Gastroesophageal sphincter (tissue), 4 donors: ENCODE measurements at places on chromosomes 6 and 20. TPM values are rescaled to one million over a fixed set of nuclear protein-coding genes. Genes with fewer than 3 reads are reported as not detected.

PERP gene
- total RNA-seq = 20.7 TPM

COL9A3 gene
- 9.0 TPM for total RNA-seq

KCNG1 gene
- not detected for total RNA-seq

TRIM27 gene
- 36.5 TPM for total RNA-seq

CALHM6 gene
- 4.2 TPM for total RNA-seq

MROH8 gene
- 1.6 TPM for total RNA-seq

MYLK4 gene
- 0.54 TPM for total RNA-seq

CD109 gene
- total RNA-seq = 7.9 TPM

SLA2 gene
- not detected for total RNA-seq

SLC22A1 gene
- 0.35 TPM for total RNA-seq

LZTS3 gene
- 11.4 TPM for total RNA-seq

RAET1L gene
- not detected for total RNA-seq

GRM4 gene
- not detected for total RNA-seq

GSTA3 gene
- total RNA-seq = not detected

MYT1 gene
- not detected for total RNA-seq

UBE2V1 gene
- 69.3 TPM for total RNA-seq

NUP153 gene
- total RNA-seq = 41.6 TPM

PRSS16 gene
- total RNA-seq = not detected

LST1 gene
- total RNA-seq = 6.3 TPM

FRK gene
- total RNA-seq = 1.9 TPM

DNA sequence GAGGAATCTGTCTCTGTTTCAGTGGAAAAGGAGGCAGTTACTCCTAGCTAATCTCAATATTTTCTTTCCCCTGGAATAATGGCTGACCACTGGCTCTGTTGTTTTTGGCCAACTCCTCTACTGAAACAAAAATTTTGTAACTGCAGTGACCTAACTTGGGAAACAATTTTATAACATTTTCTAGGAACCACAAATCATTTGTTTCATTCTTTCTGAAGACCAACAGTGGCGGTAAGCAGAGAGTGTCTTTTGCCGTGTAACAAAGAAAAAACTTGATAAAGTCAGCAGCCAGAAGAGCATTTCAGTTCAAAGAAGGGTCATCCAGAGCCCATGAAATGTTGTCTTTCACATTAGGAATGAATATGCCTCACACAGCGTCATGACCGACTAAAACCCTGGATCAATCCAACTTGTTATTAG, 11.8 kb upstream of the BFSP1 start:
- ATAC-seq = peak; percentile 66

GRCh38 chr20:56247954-56248782, at the start of gene MC3R:
MC3R (plus strand) TSS chr20:56248732; CDS start chr20:56248844, 112 bp downstream.
- ATAC-seq = no peak

- no peak for ATAC-seq
Measured at GRCh38 chr6:115271434-115271833, 789.3 kb downstream of the FRK start.

- ATAC-seq = peak; percentile 31
Measured at GRCh38 chr20:4814696-4815252, 93.1 kb downstream of the PRND start.

- peak; percentile 73 for ATAC-seq
Measured at GRCh38 chr6:35569011-35569461, 56.3 kb upstream of the TULP1 start.

DNA sequence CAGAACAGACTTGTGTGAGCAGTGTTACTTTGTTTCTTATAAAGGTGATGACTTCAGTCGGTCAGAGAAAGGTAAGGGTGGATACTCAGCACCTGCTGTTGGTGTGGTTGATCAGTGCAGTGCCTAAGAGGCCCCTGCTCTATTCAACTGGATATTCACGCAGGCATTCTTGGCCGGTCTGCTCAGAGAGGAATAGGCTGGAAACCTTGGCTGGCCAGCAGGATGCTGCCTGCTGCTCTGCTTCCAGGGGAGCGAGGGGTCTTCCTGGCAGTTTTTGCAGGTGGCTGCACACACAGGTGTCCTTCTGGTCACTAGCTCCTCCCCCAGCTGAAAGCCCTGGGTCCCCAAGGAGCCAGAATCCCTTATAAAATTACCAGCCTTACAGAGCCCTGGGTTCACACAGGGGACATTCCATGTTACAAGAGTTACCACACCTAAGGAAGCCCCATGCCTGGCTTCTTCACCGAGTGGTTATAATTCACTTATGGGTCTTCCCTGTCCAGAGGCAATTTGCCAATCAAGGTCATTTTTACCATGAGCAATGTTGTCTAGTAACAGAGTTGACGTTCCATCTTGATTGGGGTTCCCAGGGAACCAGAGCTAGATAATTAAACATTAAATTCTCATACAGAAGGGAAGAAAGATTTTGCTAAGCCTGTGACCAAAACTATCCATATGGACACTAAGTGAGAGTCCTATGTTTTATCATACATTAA, 16.4 kb downstream of the SYNJ2 start:
- ATAC-seq = no peak

DNA sequence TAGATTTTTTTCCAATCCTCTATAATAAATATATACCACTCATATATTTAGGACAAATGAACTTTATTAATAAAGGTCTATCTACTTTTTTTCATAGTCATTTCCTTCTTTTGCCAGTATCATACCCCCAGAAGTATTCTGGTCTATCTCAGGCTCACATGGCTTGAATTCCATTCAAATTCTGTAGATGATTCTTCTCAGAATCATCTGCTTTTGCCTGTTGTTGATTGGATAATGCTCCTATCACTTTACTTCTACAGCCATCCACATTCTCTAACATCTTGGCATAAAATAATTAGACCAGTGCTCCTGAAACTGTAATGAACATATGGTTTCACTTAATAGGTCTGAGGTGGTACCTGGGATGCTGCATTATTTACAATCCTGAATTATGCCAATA, 121.2 kb downstream of the GFRAL start:
- ATAC-seq = no peak

- ATAC-seq = no peak
Measured at GRCh38 chr20:15682690-15683089, 890.6 kb downstream of the KIF16B start.

DNA sequence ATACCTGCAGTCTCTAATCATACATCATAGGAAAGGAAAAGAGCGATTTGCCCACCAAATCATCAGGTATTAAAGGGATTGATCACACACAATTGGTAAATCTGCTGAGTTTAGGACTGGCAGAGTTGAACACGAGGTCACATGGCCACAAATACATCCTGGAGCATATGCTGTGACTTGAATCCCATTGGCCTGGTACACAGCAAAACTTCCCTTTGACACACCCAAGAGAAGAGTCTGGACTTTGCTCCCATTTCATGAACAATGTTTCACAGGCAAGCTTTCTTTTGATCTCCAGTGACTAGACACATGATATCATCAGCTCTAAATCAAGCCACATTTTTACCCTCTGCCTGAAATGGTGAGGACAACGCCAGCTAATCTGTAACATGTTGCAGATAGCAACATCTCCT, 117.9 kb downstream of the ISM1 start:
- ATAC-seq = no peak

DNA sequence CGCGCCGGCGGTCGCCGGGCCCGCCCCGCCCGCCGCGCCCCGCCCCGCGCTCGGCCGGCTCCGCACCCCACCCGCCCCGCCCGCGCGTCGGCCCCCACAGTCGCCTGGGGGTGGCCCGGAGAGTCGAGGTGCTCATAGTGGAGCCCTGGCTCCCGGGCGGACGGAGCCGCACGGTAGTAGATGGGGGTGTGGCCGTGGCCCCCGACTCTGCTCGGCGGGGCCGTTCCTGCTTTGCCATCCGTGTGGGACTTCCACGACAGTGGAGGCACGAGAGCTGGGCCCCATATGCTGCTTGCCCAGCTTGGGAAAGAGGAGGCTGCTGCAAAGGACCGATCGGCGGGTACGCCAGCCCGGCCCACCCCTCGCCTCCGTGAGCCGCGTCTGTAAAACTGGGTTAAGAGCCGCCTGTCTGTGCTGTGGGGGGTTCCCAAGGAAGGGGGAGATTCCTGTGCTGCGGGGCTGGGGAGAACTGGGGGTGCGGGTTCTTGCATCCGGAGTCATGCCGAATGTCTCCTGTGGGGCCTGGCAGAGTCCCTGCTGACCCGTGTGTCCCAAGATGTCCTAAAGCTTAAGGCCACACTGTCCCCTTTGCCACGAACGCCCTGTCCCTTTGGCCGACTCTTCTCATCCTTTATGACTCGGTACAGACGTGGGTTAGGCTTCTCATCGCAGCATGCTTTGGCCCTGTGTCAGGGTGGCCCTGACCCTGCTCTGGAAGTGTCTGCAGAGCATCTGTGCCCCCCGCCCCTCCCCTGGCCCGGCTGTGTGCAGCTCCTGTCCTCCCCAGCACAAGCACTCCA, at the start of gene OPRL1:
TSS of gene OPRL1 (plus strand) at position 70 of the 800 bp plus-strand sequence. CDS start 12,639 bp downstream, outside the sequence.
- ATAC-seq = peak; percentile 4

- ATAC-seq = no peak
Measured at GRCh38 chr20:18421608-18422007, 45.2 kb downstream of the DZANK1 start.

DNA sequence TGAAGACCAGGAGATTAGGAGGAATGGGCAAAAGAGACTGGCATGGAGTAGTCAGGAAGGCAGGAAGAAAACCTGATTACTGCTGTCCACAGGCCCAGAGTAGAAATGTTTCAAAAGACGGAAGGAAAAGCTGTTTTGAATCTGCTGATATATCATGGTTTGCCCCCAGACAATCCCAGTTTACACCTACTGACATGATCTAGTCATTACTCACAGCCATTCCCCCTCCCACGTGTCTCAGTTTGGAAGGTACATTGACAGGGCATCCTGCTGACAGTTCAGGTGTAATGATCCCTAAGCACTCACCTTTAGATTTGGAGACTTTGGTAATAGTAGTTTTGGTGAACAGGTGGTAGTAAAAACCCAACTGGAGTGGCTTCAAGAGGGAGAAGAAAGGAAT, 9.8 kb upstream of the TXNDC5 start:
- no peak for ATAC-seq

GRCh38 chr6:5956939-5957338, 49.8 kb downstream of the NRN1 start:
- no peak for ATAC-seq

DNA sequence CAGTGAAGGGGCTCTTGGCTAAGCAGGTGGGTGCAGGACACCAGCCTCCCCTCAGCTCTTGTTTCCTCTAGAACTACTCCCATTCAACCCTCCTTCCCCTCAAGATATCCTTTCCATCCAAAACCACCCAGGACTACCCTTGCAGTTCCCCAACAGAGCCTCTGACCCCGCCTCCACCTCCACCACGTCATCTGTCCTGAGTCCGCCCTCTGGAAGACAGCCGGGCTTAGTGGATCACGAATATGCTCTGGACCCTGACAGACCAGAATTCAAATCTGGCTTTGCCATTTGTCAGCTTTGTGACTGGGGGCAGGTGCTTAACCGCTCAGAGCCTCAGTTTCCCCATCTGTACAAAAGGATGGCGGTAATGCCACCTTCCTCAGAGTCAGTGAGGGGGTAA, 31.4 kb downstream of the TFEB start:
- no peak for ATAC-seq

GRCh38 chr6:110116258-110116657, 63.2 kb downstream of the WASF1 start:
- no peak for ATAC-seq

DNA sequence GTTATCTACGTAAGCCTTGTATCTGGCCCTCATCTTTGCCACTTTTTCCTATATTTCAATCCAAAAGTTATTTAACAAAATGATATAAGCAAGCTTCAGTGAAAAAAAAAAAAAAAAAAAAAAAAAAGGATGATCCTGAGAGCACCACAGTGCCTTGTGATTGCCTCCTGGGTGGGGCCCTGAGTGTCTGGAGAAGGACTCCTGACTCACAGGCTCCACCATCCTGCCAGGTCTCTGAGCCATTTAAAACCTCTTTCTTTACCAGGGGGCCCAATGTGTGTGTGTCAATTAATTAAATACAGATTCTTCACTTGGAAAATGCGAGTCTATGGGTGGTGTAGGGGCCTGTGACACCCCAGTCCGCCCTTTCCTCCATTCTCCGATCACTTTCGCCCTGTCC, 105.2 kb downstream of the SMOC2 start:
- ATAC-seq = peak; percentile 70

- ATAC-seq = no peak
Measured at GRCh38 chr6:21887231-21888185, 294.0 kb downstream of the SOX4 start.

- ATAC-seq = no peak
Measured at GRCh38 chr6:44156494-44157151, 2.0 kb upstream of the CAPN11 start.

DNA sequence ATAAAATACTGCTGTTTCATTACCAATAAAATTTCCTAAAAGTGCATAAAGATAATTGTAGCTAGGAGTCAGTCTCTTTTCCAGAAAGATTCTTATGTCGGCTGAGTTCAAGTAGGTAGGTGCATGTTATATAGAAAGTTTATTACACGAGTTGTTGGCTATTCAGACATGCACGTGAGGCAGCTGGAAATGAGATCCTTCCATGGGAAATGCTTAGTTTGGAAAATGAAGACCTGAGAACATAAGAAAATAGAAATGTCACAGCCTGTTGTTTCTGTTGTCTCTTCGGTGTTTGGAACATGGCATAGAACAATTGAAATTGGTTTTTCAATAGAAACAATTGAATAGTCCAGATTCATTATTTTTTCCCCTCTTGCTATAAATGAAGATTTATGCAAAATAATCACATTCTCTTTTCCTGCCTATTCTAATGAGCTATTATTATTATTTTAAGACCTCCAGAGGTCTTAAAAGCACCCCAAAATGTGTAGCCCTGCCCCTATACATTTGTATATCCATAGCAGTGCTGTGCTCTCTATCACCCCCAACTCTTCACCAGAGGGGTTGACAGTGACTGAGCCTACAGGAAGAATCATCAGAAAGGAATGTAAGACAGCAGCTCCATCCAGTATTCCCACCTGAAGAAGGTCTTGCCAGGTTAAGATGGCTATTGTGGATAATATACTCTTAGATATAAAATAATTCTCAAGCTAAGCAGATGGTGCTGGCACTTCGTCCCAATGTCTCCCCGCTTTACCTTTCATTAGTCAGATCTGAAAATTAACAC, 82.2 kb downstream of the ZDHHC14 start:
- ATAC-seq = no peak

- ATAC-seq = no peak
Measured at GRCh38 chr20:44576297-44576696, 6.1 kb upstream of the PKIG start.

DNA sequence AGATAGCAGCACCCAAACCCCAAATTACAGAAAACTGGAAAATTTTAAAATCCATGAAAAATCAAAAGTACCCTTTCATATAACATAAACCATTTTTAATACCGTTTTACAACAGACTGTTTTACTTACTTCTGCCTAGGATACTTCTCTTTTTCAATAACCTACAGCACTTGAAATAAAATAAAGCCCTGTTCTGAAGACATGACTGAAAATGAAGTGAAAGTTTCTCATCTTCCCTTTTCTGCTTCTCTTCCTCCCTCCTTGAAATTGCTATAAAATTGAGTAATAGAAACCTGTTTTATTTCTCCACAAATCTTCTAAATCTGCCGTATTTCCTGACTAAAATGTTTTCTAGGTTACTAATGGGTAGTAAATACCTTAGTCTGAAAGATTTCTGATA, 20.3 kb downstream of the MMS22L start:
- no peak for ATAC-seq

DNA sequence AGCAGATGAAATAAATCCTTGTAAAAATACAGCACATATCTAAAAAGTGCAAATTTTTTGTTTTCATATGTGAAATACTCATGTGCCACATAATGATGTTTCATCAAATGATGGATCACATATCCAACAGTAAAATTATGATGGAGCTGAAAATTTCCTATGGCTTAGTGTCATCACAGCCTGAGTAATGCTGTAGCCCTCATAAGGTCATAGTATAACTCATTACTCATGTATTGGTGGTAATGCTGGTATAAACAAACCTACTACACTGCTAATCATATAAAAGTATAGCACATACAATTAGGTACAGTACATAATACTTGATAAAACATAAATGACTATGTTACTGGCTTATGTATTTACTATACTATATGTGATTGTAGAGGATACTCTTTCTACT, 12.9 kb downstream of the TSPYL1 start:
- ATAC-seq = no peak
